IMR-90 (cell line): ENCODE measurements at places on chromosomes 5 and 9. TPM values are rescaled to one million over a fixed set of nuclear protein-coding genes. Genes with fewer than 3 reads are reported as not detected.
A peak's percentile ranks its signal among the peaks of the same experiment; 100 is the strongest.

DNA sequence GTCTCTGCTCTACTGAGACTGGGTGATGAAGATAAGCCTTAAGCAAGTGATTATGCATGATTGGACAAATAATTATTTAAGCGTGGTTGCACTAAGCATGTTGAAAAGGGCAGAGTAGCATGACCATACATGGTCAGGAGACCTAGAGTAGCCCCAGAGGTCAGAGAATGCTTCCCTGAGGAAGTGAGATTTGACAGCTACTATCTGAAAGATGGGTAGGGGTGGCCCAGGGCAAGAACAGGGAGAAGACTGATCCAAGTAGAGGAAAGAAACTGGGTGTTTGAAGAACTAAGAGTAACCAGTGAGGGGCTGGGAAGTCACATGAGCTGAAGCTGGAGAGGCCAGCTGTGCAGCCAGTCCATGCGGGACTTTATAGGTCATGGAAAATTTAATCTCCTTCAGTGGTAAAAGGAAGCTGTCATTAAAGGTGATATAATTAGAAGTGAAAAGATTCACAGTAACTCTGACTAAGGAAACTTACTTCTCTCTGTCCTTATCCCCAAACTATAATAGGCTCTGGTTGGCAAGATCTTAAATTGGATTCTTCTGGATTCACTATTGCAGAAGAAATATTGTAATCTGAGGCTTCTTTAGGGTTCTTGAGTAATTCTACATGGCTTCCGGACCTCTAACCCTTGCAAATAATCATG lies 35.2 kb downstream of the YIPF5 start:
- H3K4me3 ChIP-seq: no peak overlapping the region
- no peaks in the 10 kb centered on the region for H3K4me1 ChIP-seq
- H3K36me3 ChIP-seq: no peaks in the 10 kb centered on the region
- H3K27ac ChIP-seq: no peak overlapping the region
- no peaks in the 10 kb centered on the region for H3K27me3 ChIP-seq

GRCh38 chr9:95242613-95243012 lies 74.9 kb downstream of the FANCC start:
- no peak overlapping the region for H3K27ac ChIP-seq
- H3K36me3 ChIP-seq: peaks cover 5% of the 10 kb centered on the region; the same call in 1 of the 2 replicates
- H3K4me1 ChIP-seq: no peaks in the 10 kb centered on the region
- no peak overlapping the region for H3K4me3 ChIP-seq
- H3K27me3 ChIP-seq: no peaks in the 10 kb centered on the region

PKD2L2 gene
- not detected in 2 replicates for total RNA-seq

CEMIP2 gene
- total RNA-seq: 58.6 and 65.2 TPM in 2 replicates

DNA sequence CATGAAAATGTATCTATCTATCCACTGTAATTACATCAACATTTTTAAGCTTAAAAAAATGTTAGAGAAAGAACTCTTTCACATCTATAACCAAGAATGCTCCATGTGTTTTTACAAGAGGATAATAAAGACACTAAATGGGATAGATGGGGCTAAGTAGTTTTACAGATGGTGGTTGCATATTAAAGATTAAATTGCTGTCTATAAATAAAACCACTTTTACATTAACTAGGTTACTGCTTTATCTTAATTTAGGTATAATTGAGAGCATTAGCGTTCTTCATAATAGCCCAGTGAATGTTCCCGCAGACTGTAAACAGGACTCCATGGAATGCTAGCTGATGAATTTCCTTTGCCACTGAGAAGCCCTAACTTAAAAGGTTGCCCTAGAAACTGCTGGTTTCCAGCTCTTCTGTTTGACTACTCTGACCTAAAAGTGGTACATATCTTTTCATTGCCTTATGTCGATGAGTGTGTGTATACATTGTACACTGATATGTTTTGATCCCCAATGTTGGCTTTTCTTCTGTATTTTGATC lies 117.9 kb downstream of the SGCD start:
- peaks cover 2% of the 10 kb centered on the region; the same call in 1 of the 2 replicates for H3K4me1 ChIP-seq
- no peak overlapping the region for H3K27ac ChIP-seq
- H3K27me3 ChIP-seq: no peaks in the 10 kb centered on the region
- H3K4me3 ChIP-seq: no peak overlapping the region
- no peak for DNase-seq
- no peaks in the 10 kb centered on the region for H3K36me3 ChIP-seq

SLC6A3 gene
- not detected in 2 replicates for total RNA-seq

INSYN2B gene
- total RNA-seq: 33.5 and 43.6 TPM in 2 replicates

GRCh38 chr5:94157704-94158539 lies 416.5 kb upstream of the POU5F2 start:
- H3K4me1 ChIP-seq: peaks cover 2% of the 10 kb centered on the region
- DNase-seq: peak; percentile 65
- no peaks in the 10 kb centered on the region for H3K36me3 ChIP-seq
- H3K27ac ChIP-seq: peak overlapping the region; percentile 99
